Activated CD4-positive, CD25-positive, alpha-beta regulatory T cell treated with anti-CD3 and anti-CD28 coated beads, Interleukin-2, amount 50 U/mL, for 16 hours (primary cell): ENCODE measurements at places on chromosomes 16 and 17.

DNA sequence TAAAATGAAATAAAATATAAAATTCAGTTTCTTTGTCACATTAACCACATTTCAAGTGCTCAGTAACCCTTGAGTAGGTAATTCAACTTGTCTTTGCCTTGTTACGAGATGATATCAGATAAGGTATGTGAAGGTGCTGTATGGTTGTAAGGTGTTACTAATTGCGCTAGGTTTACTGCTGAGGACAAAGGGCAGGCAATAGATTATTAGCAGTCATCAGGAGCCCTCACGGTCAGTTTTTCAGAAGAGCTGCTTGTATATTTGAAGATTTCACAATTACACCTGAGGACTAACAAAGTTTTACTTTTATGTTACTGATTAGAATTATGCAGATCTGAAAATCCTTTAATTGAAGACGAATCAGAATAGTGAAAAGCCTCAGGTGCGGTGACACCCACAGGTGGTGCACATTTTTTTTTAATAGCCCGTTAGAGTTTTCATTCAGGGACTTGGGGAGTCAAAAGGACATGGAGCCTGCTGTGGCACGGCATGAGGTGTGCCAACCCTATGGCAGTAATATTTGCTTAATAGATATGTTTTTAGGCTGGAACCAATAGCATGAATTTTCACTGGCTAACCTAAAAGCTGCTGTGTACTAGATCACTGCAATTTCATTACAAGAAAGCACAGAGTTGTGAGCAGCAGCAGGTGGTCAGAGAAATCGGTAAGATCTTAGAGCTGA lies 16.4 kb downstream of the NDEL1 start:
- DNase-seq: no peak

GRCh38 chr17:63911657-63912100 lies 621 bp upstream of the CSHL1 start:
- peak; percentile 40 for DNase-seq

- no peak for DNase-seq
These were observed 45.6 kb upstream of the IL34 start for GRCh38 chr16:70600730-70601129.

- DNase-seq: no peak
These were observed 17.6 kb downstream of the CCDC92B start for GRCh38 chr17:2731807-2732206.

- DNase-seq: no peak
These were observed 50.8 kb upstream of the PVALEF start for GRCh38 chr17:81114351-81115093.

DNA sequence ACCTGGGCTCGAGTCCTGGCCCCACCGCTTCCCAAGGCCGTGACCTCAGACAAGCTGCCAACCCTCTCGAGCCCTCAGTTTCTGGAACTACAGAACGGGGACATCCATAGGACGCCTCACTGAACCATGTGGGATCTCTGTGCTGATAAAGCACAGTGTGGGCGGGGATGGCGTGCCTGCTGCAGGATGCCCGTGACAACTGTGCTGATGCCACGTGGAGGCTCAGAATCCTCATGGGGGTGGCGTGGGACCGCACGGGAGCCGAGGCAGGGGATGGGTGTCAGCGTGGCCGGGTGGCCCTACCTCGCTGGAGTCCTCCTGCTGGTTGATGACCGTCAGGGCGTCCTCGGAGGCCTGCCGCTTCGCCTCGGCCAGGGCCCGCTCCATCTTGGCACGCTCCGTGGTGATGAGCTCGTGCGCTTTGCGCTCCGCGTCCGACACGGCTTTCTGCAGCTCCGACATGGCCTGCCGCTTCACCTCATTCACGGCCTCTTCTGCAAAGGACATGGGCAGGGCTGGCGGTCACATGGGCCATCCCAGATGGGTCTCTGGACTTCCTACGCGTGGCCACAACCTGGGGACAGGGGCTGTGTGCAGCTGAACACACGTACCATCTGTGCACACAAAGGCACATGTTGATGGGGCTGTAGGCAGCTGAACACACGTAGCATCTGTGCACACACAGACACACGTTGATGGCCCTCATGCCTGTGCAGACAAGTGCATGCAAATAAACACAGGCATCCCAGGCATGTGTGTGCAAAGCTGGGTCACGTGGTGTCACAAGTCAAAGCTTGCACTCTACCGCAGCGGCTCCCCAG lies 12.7 kb upstream of the PABPN1L start:
- DNase-seq: no peak

- peak; percentile 42 for DNase-seq
These were observed 522 bp upstream of the VEZF1 start for GRCh38 chr17:57988301-57989250.

- no peak for DNase-seq
These were observed 19.5 kb upstream of the CAPN15 start for GRCh38 chr16:507996-508395.

DNA sequence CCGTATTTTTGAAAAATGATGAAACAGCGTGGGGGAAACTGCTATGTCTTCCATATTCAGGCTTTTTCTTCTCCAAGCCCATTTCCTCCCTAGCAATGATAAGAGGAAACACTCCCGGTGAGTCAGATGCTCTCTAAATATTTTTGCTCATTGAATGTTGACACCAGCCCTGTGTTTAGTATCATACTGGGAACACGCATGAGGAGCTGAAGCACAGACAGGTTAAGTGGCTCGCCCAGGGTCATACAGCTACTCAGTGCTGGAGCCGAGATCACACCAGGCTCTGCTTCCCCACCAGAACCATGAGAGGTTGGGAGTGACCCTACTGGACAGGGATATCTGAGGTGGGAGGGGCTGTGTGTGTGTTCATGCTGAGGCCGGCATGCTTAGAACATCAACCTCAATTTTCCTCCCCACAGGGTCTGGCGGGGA lies 37.8 kb upstream of the ADGRG1 start:
- DNase-seq: no peak

DNA sequence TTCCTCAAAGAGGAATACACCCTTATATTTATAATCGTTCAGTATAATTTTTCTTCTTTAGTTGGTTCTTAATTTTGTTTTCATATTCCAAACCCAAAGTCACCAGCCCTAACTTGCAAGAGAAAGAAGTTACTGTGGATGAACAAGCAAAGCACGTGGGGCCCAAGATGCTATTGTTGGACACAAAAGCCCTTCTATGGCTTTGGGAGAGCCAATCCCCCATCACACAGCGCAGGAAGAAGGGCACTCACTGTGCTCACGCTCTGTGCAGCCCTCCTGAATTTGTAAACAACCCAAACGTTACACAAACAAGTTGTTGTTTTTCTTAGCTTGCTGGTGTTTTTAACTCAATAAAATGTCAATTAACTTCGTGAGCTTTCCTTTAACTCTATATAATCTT lies 22.5 kb downstream of the SPPL2C start:
- no peak for DNase-seq

DNA sequence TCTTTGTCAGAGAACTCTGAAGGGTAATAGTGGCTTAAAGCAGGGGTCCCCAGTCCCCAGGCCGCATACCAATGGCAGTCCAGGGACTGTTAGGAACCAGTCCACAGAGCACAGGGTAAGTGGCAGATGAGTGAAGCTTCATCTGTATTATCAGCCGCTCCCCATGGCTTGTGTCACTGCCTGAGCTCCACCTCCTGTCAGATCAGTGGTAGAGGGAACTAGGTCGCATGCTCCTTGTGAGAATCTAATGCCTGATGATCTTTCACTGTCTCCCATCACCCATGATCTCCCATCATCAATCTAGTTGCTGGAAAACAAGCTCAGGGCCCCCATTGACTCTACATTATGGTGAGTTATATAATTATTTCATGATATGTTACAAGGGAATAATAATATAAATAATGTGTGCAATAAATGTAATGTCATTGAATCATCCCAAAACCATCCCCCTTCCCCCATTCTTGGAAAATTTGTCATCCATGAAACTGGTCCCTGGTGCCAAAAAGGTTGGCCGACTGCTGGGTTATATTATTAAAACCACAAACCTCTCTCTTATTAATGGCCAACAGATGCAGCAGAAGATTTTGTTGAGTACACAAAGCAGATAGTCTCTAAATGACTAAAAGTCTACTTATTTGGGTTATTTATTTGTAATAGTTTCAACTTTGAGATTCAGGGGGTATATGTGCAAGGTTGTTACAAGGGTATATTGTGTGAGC lies 782.7 kb downstream of the CDH11 start:
- DNase-seq: no peak

DNA sequence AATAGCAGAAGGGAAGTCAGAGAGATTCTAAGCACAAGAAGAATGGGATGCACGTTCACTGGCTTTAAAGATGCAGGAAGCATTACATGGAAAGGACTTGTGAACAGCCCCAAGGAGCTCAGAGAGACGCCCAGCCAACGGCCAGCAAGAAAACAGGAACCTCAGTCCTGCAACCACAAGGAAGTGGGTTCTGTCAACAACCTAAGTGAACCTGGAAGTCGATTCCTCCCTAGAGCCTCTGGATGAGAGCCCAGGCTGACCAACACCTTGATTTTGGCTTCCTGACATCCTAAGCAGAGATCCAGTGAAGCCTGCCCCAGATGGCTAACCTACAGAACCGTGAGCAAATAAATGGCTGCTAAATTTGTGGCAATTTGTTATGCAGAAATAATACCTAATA lies 24.5 kb downstream of the GPR142 start:
- no peak for DNase-seq

GRCh38 chr16:51556694-51557340 lies 405.7 kb upstream of the SALL1 start:
- no peak for DNase-seq

GRCh38 chr16:24135624-24136565 lies 120.2 kb upstream of the CACNG3 start:
- DNase-seq: no peak

DNA sequence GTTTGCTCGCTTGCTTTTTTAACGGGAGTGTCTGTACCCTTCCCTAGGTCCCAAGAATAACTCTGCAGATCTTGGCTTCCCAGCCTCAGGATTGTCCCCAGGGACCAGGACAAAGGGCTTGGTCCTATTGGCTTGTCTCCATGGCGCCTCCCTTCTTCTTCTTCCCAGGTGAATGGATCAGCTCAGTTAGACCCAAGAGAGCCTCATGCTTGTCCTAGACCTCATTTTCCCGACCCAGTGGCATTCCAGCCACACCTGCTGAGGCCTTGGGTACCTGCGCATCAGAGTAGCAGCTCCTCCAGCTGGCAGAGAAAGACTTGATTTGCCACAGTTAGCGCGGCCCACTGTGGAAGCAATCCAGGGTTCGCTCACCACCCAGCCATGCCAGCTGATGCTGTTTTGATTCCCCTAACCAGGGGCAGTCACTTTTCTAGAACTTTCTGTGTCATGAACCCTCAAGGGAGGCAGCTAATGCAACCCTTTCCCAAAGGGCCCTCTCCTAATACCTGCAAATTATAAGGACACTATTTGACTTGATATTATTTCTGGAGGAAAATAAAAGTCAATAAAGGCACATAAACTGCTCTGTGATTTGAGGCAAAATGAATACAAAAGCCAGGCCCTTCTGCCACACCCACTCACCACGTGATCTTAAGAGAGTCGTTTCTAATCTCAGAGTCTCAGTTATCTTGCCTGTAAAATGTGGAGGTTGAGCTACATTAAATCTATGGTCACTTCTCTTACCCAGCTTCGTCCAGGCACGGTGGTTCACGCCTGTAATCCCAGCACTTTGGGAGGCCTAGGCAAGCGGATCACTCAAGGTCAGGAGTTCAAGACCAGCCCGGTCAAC lies 13.9 kb downstream of the GPR142 start:
- DNase-seq: no peak

DNA sequence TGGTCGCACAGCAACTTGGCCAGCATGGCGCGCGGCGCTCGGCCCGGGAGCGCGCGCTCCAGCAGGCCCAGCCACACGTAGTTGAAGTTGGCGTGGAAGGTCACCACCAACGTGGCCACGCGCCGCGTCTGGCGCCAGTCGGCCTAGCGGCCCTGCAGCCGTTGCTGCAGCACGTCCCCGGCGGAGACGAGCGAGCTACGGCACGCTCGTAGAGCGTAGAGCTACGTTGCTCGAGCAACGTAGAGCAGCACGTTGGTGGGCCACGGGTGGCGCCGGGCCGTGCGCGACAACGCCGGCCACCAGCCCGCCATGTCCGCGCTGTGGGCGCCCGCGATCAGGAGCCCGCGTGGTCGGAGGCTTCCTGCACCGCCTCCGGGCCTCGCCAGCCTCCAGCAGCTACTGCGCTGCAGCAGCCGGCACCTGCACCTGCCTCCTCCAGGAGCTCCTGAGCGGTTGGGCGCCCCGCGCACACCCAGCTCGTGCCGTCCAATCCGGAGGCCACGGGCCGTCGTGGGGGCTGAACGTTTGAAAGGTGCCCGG lies 13.4 kb upstream of the SULT1A1 start:
- DNase-seq: peak; percentile 17

- DNase-seq: no peak
These were observed 20.0 kb upstream of the RNF135 start for GRCh38 chr17:30950669-30951399.

GRCh38 chr16:83955218-83956130 lies 2.4 kb downstream of the OSGIN1 start:
- DNase-seq: no peak

GRCh38 chr17:31136319-31136718 lies 41.5 kb downstream of the NF1 start:
- no peak for DNase-seq

DNA sequence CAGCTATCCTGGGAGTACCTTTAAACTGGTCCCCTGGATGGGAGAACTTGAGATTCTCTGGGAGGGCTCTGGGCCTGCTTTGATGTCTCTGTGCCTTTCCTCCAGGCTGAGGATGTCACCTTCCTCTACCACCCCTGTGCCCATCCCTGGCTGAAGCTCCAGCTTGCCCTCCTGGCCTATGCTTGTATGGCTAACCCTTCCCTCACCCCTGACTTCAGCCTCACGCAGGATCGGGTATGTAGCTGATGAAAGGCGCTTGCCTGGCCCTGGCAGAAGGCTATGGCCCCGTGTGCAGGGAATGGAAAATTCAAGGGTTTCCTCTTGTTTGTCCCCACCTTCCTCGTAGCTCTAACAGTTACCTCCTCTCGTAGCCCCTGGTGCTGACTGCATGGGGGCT lies 3.0 kb downstream of the TP53I13 start:
- no peak for DNase-seq

DNA sequence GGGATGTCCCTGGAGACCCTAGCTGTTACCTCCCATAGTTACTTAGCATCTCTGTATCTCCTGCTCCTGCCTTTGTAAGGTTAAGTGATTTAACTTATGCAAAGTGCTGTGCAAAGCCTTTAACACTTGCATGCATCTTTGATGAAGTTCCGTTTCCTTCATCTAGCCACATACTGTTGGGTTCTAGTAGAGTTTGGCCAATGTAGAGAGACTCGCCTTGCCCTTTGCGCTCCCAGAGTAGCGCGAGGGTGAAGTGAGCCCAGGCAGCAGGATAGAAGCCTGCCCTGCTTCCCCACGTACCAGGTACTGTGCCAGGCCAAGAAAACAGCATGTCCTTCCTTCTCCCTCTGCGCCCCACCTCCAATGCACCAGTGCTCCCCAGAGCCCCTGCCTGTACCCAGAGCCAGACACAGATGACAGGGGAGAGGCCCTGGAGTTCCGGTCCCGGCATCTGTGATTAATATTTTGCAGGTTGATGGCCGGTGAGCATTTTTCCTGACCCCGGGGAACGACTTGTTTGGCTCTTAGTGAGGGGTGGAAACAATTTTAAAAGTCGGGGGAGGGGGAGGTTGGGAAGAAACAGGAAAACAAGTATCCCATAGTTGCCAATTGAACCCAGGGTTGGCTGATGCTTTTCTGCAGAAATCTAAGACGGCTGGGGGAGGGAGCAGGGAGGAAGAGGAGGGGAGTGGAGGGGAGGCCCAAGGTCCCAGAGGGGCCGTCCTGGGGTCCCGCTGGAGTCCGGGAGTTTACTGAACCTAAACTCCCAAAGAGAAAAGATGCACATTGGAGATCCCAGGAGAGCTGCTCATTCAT lies 13.1 kb upstream of the CDC42EP4 start:
- DNase-seq: no peak
